ENCODE measurements at places on chromosomes 6 and 20.

DNA sequence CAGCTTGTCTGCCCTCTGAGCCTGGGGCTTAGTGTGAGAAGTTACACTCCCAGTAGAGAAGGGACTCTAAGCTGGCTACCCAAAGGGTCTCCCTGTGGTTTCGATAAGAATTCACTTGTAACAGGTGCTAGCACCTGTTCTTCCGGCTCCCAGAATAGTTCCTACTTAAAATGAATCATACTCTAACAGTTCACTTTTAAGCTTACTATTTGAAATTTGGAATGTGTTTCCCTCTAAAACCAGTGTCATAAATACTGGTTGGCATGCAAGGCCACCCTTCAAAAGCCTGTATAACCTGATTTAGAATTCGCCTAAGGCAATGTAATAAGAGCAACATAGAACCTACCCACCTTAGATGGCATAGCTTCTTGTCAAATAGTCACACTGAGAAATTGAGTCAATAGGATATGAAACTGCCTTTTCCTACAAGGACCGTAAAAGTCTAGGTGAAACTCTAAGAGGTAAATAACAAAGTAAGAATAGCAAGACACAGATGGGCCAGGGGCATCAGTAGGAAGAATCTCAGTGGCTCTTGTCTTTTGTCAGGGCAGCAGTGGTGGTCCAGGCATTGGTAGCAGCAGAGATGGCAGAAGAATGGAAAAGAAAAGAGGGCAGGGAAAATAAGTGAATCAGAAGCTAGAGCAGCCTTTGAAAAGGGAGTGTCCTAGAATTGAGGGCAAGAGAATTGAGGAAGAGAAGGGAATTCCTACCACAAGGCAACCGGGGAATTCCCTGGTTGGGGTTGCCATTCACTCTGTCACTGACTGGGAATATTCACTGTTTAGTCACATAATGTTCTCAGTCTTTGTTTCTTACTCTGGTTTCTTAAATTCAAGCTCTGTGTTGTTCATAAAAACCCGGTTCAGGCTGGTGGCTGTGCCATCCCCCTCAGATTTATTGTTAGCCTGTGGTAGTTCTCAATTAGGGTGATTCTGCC is 91.5 kb downstream of the HIVEP2 start:
- no peaks in the 10 kb centered on the region for H3K36me3 ChIP-seq
- peaks cover 50% of the 10 kb centered on the region for H3K4me1 ChIP-seq
- H3K27me3 ChIP-seq: no peaks in the 10 kb centered on the region
- no peak overlapping the region for H3K4me3 ChIP-seq
- H3K27ac ChIP-seq: peak overlapping the region; percentile 52

DNA sequence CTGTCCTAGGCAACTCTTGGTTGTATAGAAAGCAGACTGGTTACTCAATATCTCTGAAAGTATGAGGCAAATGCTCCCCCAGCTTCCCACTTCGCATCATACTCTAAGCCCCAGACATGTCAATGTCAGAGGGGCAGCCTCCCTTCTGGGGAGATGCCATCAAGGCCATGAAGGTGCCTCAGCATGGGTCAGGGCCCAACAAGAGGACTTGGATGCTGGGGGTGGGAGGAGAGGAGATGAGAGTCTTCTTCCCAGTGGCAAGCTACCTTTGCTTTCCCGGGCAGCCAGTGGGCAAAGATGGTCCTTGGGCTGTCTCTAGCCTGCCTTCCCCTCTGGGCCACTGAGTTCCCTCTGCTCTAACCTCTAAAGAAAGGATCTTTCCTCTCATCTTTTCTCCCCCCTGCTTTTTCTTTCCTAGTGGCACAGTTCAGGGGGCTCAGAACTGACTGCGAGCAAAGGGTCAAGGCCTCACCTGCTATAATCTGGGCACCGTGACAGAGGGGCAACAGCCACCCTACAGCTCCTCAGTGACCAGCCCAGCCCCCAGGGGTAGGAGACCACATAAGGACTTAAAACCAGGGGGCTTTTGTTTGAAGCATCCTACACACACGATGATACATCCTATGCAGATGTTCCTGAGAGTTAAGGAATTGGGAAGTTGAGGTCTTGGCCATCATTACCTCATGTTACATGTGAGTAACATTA is 26.2 kb downstream of the MOCS1 start:
- H3K36me3 ChIP-seq: peaks cover under 1% of the 10 kb centered on the region
- H3K27me3 ChIP-seq: no peaks in the 10 kb centered on the region
- no peak overlapping the region for H3K4me3 ChIP-seq
- H3K4me1 ChIP-seq: no peaks in the 10 kb centered on the region
- H3K27ac ChIP-seq: no peak overlapping the region
- no peak for DNase-seq

GRCh38 chr6:90432041-90432775 is 135.6 kb upstream of the BACH2 start:
- no peak overlapping the region for H3K27ac ChIP-seq
- H3K36me3 ChIP-seq: peaks cover 2% of the 10 kb centered on the region
- DNase-seq: no peak

DNA sequence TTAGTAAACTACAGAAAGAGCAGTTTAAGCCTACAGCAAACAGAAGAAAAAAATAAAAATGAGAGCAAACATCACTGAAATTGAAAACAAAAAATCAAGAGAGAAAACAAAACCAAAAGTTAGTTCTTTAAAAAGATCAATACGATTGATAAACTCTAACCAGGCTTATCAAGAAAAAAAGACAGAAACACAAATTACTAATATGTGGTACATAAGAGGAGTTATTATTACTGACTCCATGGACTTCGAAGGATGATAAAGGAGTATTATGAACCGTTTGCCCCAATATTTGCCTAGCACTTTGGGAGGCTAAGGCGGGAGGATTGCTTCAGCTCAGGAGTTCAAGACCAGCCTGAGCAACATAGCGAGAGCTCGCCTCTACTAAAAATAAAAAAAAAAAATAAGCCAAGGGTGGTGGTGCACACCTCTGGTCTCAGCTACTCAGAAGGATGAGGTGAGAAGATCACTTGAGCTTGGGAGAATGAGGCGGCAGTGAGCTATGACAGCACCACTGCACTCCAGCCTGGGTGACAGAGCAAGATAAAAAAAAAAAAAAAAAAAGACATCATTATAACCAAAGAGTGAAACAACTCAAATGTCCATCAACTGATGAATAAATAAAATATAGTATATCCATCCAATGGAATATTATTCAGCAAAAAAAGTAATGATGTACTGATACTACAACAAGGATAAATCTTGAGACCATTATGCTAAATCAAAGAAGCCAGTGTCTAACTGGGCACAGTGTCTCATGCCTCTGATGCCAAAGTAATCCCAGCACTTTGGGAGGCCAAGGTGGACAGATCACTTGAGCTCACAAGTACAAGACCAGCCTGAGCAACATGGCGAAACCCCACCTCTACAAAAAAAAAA is 12.9 kb downstream of the TRPC4AP start:
- no peaks in the 10 kb centered on the region for H3K27me3 ChIP-seq
- DNase-seq: no peak
- no peak overlapping the region for H3K4me3 ChIP-seq
- peaks cover 44% of the 10 kb centered on the region for H3K36me3 ChIP-seq
- no peaks in the 10 kb centered on the region for H3K4me1 ChIP-seq

- H3K27ac ChIP-seq: no peak overlapping the region
- H3K4me1 ChIP-seq: peaks cover 10% of the 10 kb centered on the region
- H3K27me3 ChIP-seq: peaks cover 42% of the 10 kb centered on the region
- no peaks in the 10 kb centered on the region for H3K36me3 ChIP-seq
- H3K4me3 ChIP-seq: no peak overlapping the region
Observed at GRCh38 chr6:706146-706545, 13.2 kb upstream of the EXOC2 start.

DNA sequence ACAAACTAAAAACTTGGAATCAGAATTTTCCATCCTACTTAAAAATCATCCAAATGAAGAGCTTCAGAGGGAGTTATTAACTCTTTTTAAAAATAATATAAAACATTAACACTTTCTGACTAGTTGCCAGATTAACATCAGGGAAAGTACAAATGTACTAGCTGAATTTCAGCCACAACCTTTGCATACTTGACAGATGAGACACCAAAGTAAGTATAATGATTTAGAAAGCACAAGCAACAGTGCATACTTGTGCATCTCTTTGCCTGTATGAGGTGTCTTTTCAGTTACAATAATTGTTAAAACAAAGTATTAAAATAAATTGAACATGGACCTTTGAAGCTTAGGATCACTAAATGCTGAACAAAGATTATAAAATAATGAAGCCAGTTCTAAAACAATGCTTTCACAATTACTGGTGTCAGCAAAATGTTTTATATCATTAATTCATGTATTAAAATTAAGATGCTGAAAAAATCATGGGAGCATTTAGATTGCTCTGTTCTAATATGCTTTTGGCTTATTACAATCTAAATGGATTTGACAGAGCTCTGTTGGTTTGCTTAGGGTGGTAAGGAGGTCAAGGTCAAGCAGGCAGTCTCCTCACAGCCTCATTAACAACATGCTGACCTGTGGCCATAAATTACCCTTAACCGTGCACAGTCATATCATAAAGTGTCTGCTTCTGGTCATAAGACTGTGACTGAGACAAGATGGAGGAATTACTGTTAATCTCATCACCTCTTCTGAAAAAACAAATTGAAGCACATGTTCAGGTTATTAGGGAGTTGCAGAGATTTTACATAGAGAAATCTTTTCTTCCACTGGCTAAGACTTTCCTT is 15.1 kb downstream of the RNF217 start:
- H3K36me3 ChIP-seq: peaks cover 51% of the 10 kb centered on the region
- H3K27ac ChIP-seq: no peak overlapping the region
- no peaks in the 10 kb centered on the region for H3K27me3 ChIP-seq
- no peak for DNase-seq
- H3K4me3 ChIP-seq: no peak overlapping the region

DNA sequence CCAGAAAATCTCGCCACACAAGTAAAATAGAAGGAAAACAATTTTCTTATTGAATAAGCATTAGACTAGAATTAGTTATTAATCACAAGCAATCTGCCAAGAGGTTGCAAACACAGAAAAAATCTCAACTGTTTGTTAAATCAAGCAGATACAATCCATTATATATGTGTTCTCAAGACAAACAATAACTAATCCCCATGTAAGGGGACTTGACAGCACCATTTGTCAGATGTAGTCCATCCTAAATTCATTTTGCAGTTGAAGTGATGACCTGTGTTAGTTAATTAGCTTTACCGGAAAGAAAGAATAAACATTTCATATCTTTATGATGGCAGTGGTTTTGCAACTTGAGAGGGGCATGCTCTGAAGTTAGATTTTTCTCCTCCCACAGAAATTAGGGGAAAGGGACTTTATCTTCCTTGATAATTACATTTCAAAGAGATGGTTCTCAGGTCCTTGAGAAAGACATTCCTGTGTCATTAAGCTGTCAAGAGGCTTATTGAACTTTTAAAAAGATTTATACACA is 1588.0 kb downstream of the GRIK2 start:
- DNase-seq: no peak
- peaks cover 3% of the 10 kb centered on the region for H3K36me3 ChIP-seq
- peaks cover 38% of the 10 kb centered on the region for H3K4me1 ChIP-seq
- H3K4me3 ChIP-seq: no peak overlapping the region

DNA sequence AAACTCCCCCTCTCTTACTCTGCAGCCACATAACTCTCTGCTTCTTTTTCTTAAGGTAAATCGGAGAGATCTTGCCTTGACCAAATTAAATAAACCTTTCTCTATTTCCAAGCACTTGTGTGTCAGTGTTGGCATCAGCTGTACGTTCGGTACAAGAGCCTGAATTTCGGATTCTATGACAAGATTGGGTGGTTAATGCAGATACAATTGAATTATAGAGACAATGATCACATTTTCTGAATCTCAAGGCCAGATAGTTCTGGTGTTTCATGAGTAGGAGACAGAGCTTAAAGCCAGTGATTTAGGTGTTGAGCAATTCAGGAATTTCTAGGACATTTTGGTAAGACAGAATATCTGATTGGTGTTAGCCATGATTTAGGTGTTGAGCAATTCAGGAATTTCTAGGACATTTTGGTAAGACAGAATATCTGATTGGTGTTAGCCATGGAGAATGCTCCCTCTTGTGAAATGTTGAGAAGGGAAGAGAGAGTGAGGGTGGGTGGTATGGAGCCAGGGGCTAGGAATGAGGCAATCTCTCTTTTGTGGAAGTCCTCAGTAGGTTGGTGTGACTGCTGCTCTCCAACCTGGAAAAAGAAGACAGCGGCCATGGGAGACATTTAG is 5.1 kb downstream of the SPINT3 start:
- no peak overlapping the region for H3K27ac ChIP-seq
- DNase-seq: no peak
- peaks cover 9% of the 10 kb centered on the region for H3K4me1 ChIP-seq
- no peak overlapping the region for H3K4me3 ChIP-seq

GRCh38 chr6:74277777-74278186 is 581.8 kb downstream of the CD109 start:
- H3K4me1 ChIP-seq: peaks cover 12% of the 10 kb centered on the region
- peak; percentile 39 for DNase-seq
- H3K27ac ChIP-seq: no peak overlapping the region
- H3K4me3 ChIP-seq: no peak overlapping the region
- H3K27me3 ChIP-seq: peaks cover 10% of the 10 kb centered on the region

Measured in mesothelial cell of epicardium (in vitro differentiated cells).